ENCODE measurements at places on chromosomes 6 and 20.

DNA sequence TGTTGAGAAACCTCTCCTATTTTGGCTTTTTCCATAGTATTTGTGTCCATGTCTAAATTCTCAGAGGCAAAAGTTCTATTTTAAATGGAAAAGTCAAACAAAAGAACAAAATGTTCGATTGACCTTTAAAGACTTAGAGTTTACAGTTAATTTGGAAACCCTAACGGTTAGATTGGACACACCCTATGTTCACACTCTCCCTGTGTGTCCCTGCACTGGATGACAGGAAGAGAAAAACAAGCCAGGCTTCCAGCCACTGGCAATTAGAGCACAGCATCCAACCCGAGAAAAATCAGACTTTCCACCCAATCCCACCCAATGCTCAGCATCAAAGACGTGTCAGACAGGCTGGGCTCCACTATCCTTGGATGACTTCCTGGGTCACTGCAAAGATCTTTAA is 241.3 kb downstream of the TBXT start:
- no peak for DNase-seq

- no peak for DNase-seq
Measured at GRCh38 chr20:9119776-9120175, 50.9 kb downstream of the PLCB4 start.

DNA sequence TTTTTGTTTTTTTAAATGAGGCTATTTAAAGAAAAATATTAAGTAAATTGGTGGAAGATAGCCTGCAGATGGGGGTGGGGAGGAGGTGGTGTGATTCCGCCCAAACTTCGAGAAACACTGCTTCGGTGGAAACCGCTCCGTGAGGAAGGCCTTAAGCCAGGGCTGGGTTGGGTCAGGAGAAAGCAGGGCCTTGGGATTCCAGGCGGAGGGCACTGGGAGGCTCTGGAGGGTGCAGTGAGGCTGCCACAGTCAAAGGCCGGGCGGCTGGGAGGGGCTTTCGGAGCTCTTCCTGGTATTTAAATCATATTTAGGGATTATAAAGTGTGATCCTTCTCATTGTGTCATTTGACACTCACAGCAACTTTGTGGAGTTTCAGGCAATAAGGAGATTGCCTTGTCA is 22.2 kb upstream of the SCRT2 start:
- no peak for DNase-seq

DNA sequence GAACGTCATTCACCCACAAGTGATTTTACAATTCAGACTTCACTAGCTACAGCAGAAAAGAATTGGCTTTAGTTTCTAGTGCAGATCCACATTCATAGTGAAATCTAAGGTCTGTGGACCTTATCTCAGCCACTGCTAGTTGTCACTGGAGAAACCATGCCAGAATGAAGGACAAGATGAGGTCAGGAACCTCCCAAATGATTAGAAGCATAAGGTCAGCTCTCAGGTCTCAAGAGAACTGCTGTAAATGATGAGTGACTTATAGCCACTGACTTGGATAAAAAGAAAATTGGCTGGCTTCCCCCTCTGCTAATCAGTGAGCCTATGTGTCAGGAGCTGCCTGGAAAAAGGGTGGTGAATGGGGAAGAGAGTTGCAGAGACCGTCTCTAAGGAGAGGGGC is 265.3 kb upstream of the BMP2 start:
- no peak for DNase-seq

- DNase-seq: no peak
Measured at GRCh38 chr20:41508335-41508734, 109.8 kb downstream of the CHD6 start.

DNA sequence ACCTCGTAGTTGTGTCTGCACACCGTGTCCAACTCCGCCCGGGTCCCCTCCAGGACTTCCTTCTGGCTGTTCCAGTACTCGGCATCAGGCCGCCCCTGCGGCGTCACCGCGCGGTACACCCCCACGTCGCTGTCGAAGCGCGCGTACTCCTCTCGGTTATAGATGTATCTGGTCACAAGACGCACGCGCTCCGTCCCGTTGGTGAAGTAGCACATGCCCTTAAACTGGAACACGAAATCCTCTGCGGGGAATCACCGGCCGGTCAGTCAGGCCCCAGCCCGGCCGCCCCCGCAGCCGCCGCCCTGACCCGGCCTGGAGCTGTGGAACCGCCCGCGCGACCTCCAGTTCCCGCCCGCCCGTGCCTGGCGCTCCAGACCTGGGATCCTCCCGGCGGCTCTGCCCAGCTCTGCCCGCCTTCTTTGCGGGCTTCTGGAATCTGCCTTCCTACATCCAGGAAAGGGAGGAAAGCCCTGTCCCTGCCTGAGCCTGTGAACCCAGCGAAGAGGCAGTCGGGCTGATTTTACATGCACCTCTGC is 1.6 kb downstream of the HLA-DQB1 start:
- DNase-seq: no peak

DNA sequence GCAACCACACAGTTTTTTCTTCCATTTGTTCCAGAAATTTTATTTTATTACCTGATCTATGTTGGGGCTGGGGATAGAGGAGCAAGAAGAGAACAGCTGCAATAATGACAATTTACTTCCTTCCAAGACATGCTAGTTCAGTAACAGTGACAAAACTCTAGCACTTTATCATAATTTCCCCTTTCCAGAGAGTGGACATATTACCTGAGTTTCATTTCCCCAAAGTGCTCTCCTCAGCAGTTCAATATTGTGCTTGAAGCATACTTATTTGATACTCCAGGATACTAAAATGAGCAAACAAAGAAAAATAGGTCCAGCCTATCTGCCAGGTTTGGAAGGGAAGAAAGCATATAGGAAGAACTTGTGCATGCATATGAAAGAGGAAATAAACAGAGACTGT is 157.7 kb downstream of the ID4 start:
- no peak for DNase-seq

- peak; percentile 78 for DNase-seq
Measured at GRCh38 chr6:43771210-43771857, 1.3 kb downstream of the VEGFA start.

DNA sequence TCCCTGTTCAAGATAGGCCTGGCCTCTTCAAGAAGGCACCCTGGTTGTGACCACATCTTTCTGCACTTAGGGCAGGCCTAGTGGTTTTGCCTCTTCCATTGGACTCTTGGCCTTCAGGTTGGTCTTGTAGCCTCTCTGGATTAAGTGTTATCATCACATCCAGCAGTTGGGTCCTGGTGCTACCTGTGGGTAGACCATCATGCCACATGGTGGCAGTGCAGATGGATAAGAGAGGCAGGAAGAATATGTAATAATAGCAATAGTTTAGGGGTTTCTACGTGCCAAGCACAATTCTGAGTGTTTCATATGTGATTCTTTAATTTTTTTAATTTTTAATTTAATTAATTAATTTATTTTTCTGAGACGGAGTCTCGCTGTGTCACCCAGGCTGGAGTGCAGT is 28.5 kb upstream of the SNRPB2 start:
- no peak for DNase-seq

GRCh38 chr20:23131766-23132165 is 45.6 kb upstream of the CD93 start:
- DNase-seq: no peak

GRCh38 chr20:63055575-63056235 is 48.9 kb upstream of the BHLHE23 start:
- no peak for DNase-seq

GRCh38 chr20:57391439-57392301 is 474 bp downstream of the RBM38 start:
- peak; percentile 73 for DNase-seq

- DNase-seq: no peak
Measured at GRCh38 chr20:45463709-45464108, 5.8 kb upstream of the WFDC2 start.

DNA sequence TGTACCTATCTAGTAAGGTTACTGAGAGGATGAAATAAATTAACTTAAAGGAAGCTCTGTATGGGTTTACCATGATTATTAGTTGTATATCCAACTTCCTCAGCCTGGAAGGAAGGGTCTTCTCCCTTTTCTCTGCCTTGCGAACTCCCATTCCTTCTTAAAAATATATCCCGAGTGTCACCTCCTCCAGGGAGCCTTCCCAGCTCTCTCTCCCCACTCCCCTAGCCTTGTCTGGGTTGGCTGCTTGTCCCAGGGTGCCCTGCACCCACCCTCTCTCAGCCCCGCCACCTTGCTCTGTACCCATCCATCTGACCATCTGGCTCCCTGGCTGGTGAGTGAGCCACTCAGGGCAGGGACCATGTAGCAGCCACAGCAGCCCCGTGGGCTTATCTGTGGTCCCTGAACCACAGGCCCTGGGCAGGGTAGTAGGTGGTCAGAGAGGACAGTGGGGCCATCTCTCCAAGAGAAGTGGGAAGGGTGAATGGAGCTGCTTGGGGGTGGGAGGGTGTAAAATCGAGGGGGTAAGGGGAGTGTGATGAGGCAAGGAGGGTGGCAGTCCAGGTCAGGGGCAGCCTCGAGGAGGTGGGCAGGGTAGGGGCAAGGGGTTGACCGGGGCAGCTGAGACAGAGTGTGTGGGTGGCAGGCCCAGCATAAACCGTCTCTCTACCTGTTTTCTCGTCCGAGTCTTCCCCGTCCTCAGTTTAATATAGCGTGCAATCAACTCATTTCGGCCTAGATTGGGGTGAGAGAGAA is 12.8 kb downstream of the TEAD3 start:
- no peak for DNase-seq

DNA sequence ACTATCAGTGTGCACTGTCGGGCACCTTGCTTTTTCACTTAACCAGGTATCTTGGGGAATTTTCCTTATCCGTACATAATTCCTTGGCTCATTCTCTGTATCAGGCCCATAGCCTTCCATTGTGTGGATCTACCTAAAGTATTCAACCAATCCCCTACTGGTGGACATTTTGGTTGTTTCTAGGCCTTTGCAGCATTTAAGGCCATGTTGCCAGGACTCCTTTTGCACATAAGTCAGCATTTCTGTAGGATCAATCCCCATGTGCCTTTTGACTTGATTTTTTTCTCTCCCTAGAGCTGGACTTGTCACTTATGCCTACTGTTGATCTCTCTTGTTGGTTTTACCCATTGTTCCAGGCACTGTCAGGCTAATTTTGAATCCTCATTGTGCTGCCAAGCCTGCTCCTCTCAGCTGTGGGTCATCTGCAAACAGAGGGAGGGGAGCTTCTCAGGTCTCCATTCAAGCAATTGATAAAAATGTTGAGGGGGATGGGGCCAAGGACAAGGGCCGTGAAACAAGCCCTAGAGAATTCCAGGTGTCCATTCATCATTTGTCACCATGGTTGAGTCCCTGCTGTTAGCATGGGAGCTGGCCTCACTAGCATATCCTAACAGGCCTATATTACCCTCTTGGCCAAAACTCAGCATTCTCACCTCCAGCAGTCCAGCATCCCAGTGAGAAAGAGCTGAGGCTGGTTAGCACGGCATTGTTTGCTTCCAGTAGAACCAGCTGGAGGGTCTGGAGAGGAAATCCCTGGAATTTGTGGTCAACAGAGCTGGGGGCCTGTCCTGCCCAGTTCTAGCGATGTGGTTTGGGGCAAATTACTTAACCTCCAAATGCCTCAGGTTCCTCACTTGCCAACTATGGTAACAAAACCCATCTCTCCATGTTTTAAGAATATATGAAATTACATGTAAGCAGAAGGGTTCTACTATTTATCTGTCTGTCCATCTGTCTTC is 178.4 kb downstream of the MRPL14 start:
- no peak for DNase-seq

DNA sequence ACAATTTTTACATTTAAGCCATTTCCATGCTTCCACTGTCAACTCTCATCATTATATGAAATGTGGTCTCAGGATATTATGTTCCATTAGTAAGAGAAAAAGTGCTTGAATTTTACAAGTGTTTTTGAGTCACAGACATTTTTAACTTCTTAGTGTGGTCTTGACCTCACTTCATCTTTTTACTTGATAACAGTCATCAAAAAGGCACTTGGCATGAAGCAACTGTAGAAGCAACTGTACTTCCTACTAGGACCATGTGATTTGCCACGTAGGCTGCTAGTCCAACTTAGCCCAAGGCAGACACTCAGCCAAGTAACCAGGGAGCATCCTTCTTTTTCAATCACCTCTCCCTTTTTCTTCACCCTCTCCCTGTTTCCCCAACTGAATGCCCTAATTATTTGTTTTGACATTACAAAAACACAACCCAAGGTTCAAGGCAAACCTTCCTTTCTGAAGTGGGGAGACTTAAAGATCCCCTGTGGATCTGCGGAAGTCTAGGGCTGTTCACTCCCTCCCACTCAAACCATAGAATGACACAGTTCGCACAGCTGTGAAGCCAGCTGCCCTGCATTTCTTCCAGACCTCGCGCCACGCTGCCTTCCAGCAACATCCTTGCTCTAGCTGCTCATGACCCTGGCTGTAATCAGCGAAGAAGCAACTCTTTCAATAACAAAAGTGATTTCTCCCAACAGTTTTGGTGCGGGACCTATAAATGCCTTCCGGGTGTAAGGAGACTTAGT is 45.0 kb downstream of the PHACTR1 start:
- no peak for DNase-seq

DNA sequence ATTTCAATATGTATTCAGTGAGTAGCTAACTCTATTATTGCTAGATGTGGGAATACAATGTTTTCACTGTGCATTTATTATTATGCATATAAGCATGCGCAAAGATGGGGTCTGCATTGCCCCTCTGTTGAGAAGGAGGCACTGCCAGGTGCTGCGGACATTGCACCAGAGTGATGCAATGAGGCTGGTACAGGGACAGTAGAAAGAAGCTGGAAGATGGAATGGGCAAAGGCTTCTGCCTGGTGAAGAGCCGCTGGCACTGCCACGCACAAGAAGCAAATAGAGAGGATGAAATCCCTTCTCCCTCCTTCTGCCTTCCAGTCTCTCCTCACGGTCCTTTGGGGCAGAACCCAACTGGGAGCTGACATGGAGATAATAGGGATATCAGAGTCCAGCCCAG is 154.5 kb upstream of the TNFAIP3 start:
- DNase-seq: no peak

GRCh38 chr6:47977314-47977713 is 133.7 kb downstream of the PTCHD4 start:
- DNase-seq: no peak

DNA sequence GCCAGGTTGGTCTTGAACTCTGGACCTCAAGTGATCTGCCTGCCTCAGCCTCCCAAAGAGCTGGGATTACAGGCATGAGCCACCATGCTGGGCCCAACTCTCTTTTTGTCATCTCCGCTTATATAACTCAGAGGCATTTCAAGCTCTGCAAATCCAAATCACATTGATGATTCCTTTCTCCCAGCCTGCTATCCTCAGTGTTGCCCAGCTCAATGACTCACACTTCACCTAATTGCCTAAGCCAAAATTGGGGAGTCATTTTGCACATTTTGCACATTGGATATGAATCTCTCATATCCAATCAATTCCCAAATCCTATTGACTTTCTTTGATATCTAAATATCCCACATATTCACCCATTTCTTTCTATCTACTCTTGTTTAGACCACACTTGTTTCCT is 3.9 kb downstream of the UTRN start:
- no peak for DNase-seq

GRCh38 chr6:5529733-5530132 is 268.4 kb downstream of the FARS2 start:
- no peak for DNase-seq

DNA sequence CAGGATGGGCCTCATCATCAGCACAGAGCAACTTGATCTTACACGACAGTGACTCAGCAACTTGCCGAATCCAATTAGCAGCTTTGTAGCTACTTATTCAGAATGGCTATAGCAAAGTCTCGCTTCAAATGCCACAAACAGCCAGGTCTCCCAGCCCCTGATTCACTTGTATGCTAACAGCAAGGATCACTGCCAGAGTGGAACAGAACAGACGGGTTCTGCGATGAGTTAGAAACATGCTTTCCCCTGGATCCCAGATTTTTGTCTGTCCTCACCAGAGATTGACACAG is 254.4 kb downstream of the NRN1 start:
- no peak for DNase-seq
